ENCODE measurements at places on chromosomes 13 and 19. TPM values are rescaled to one million over a fixed set of nuclear protein-coding genes. Genes with fewer than 3 reads are reported as not detected.
A peak's percentile ranks its signal among the peaks of the same experiment; 100 is the strongest.

DACT3 gene
- total RNA-seq, result 0.32 TPM

SIGLEC6 gene
- not detected for total RNA-seq

DNA sequence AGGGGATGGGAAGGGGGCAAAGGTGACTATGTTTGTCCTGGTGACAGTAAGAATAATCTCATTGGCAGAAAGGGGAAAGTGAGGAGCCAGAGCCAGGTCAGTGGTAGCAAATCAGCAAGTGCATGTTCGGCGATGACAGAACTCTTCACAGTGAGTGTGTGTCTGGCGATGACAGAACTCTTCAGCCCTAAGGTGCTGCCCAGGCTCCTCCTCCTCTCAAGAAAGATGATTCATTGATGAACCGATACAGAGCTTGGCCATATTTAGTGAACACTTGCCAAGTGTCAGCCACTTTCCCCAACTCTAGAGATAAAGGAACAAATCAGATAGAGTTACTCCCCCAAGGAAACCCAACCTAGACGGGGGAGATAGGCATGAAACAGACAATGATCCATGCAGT lies 199.3 kb upstream of the UBL3 start:
- no peak for DNase-seq

FXYD3 gene
- total RNA-seq, result not detected

DNA sequence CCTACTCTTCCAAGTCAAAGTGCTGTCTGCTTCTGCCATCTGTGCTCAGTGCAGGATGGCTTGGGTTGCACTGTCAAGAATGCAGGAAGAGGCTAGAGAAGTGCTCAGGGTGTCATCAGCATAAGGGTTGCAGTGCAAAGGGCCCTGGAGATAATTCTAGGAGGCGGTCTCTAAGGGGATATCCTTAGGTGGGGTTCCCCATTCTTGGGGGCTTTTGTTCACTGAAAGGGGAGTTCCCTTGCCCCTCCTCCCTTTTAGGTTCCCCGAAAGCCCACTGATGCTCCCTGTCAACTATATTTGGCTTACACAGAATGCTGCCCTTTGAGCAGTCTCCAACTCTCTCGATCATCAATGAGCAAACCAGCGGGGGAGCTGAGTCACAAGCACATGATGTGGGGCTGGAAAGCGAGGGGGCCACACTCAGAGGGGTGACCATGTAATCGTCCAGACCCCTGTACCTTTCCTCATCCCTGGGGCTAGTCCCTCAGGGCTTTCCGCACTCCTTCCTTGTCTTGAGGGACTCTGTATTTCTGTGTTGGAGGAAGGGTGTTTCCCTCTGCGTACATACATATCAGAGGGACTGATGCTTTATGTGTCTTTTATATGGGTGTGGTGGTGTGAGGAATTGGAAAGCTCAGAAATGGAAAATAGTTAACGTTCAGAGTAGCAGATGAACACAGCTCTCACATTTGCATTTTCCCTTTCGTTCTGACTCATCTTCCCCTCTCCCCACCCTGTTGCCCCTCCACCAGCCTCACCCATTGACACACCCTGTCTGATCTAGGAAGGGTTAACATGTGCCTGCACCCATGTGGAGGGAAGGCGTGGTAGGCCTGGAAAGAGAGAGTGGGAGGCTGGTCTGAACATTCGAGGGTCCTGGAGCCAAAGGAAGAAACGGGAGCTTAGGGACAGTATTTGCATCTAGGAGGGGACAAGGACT lies 6.7 kb downstream of the ZBTB32 start:
- no peak for DNase-seq

RNF113B gene
- total RNA-seq, result not detected

DNA sequence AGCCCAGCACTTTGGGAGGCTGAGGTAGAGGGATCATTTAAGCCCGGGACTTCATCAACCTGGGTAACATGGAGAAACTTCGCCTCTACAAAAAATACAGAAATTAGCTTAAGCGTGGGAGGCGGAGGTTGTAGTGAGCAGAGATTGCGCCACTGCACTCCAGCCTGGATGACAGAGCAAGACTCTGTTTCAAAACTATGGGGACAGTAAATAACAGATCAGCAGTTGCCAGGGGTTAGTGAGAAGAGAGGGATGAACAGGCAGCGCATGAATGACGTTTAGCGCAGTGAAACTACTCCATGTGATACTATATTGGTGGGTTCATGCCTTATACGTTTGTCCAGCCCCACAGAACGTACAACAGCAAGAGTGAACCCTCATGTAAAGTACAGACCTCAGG lies 7.1 kb upstream of the ICAM3 start:
- DNase-seq, result no peak

ZFR2 gene
- total RNA-seq, result 2.0 TPM

- no peak for DNase-seq
These were observed 37.3 kb downstream of the ENOX1 start for GRCh38 chr13:43749503-43749902.

- no peak for DNase-seq
These were observed 6.1 kb upstream of the GGACT start for GRCh38 chr13:100594731-100595130.

VAV1 gene
- total RNA-seq, result 54.9 TPM

SPTBN4 gene
- 0.43 TPM for total RNA-seq

DNA sequence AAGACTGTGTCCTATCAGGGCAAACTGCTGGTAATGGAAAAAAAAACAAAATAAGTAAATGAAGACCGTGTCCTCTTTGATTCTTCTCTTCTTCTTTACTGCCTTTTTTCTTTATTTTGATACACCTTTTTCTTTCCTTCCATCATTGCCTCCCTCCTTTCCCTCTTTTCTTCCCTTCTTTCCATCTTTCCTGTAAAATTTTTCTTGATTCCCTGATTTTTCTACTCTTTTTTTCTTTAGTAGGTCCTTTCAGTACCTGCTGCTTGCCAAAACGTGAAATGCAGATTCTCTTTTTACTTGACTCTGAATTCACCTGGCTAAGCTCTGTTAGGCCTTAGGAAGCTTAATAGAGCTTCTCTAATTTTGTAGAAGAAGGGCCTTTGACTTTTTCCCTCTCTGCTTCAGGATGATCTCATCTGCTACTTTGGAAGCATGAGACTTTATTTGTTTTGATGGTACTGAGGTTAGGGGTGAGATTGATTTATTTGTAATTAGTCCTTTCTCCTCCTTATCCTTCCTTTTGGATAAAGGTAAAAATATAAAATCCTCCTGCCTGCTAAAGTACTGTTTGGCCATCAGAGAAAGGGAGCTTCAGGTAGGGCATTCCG lies 19.2 kb downstream of the LSM14A start:
- DNase-seq, result no peak

DNA sequence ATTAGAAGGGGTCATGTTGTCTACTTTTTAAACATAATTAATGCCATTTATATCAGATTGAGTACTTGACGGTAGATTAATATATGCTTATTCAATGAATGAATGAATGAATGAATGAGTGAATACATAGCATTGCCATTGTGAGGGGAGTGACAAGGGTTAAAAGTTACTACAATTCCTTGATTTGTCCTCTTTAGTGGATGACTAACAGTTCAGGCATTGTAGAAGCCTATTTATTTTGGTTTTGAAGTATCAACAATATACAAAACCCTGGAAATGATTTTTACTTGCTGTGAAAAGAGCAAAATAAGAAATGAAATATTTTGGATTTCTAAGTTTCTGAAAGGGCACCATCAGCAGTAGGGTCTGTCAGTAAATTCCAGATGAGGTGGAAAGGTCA lies 122.7 kb downstream of the CYSLTR2 start:
- no peak for DNase-seq

- no peak for DNase-seq
These were observed 10.7 kb downstream of the LILRA5 start for GRCh38 chr19:54302257-54302656.

DNA sequence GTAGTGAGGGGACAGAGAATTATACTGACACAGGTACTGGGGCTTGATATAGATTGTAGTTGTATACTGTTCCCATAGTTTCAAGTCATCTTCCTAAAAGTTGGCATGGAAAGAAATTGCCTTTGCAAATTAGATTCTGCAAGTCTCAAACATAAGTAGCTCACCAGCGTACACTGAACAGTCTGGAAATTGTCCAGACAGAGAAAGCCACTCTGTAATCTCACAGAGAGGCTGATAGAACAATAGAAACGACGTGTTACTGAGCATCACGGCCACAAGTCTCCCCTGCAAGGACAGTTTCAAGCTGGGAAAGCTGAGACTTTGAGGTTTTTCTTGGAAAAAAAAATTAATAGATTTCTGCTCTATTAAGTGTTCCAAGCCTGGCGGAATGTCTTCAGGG lies 228.6 kb downstream of the DNAJC15 start:
- DNase-seq, result no peak

GRCh38 chr19:45125975-45126493 lies 33.1 kb downstream of the PPP1R37 start:
- peak; percentile 58 for DNase-seq

GRCh38 chr13:101018720-101019119 lies 344.1 kb upstream of the TMTC4 start:
- no peak for DNase-seq

- DNase-seq, result no peak
These were observed 15.8 kb downstream of the BRD4 start for GRCh38 chr19:15316498-15316897.

DZIP1 gene
- total RNA-seq, result 8.6 TPM

ZNF90 gene
- total RNA-seq, result 0.41 TPM

GRCh38 chr19:17526922-17527321 lies 15.5 kb downstream of the PGLS start:
- DNase-seq, result no peak

ALG5 gene
- 52.0 TPM for total RNA-seq

- no peak for DNase-seq
These were observed 692 bp downstream of the SULT2B1 start for GRCh38 chr19:48552406-48553322.

NPHS1 gene
- total RNA-seq, result not detected

HOMER3 gene
- total RNA-seq, result 23.9 TPM

IGFL2 gene
- total RNA-seq, result 0.45 TPM

GRCh38 chr19:17575871-17576757 lies 20.7 kb downstream of the COLGALT1 start:
- DNase-seq, result peak; percentile 31

DNA sequence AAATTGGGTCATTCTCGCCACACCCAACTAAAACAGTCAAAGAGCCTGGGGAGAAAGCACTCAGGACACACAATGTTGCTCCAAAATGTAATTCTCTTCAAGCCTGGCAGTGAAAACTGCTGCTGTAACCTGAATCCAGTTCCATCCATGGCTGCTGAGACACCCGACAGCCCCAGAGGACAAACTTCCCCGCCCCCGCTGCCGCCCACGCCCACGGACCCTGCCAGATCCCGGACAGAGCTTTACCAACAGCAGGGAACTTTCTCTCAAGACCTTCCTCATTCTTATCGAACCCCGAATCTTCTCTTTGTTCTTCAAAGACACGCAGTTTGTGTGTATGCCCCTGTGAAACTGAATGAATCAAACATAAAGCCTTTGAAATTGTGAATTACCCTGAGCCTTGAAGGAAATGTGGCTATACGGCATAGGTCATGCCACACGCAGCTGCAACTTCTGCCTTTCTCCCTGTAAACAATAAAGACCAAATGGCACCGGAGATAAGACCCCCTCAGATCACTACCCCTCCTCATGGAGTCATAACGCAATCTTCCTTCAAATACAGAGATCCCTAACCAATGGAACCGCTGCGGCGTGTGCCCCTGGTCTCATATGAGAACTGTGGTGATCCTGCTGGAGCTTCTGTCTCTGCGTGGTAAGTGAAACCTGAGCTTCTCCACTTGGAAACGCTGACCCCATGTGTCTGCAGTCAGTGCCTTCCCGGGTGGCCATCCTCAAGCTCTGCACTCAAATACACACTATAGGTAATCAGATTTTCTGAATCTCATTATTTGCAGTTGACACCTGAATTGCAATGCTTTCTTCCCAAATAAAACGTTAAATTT lies 4.8 kb upstream of the LAMP1 start:
- DNase-seq, result peak; percentile 25

DNA sequence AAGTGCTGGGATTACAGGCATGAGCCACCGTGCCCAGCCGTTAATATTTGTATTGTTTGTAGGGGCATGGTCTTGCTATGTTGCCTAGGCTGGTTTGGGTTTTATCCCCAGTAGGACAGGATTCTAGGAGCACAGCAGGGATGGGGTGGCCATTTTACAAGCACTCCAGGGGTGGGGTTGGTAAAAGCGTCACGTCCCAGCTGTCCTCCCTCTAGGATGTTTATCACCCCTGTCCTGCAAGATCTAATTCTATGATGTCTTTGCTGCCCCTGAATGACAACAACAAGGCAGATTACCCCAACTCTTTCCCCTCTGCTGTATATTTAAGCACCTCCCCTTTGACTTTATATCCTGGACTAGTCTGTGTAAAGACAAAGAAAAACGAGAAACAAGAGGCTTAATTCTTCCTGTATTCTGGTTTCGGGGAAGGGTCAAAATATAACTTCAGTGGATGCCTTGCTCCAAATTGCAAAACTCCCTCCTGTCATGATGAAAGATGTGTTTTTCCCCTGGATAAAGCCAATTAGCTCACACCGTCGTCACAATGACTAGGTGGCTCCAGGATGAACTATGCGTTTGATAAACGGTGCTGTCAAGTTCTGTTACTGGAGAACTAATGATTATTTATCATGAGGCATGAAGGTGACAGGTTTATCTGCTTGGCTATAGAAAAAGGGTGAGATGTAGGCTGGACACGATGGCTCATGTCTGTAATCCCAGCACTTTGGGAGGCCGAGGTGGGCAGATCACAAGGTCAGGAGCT lies 27.8 kb upstream of the OR1M1 start:
- no peak for DNase-seq

RCBTB1 gene
- total RNA-seq, result 18.4 TPM

UFM1 gene
- total RNA-seq, result 87.9 TPM

LILRB5 gene
- total RNA-seq, result not detected

ANGPTL8 gene
- not detected for total RNA-seq

DNA sequence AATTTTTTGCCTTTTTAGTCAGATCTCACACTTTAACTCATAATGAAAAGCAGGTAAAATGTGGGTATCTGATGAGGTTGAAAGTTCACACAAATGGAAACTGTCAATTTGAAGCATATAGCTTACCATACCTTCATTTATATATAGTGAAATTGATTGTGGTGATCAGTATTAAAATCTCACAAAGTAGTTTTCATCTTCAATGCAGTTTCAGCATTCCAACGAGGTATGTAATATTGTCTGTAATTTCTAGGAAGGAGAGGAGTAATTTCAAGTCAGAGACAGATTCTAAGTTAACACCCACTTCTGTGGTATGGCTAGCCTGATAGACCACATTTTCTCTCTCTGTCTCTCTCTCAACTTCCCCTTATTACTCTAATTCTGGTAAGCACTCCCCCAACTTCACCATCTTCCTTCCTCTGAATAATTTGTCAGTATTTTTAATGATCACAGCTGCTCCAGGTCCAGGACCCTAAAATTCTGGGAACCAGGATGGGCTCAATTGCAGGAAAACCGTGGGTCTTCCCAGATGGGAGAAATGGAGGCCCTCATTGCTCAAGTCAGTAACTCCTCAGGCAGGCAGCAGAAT lies 455.7 kb downstream of the FGF9 start:
- no peak for DNase-seq

DNA sequence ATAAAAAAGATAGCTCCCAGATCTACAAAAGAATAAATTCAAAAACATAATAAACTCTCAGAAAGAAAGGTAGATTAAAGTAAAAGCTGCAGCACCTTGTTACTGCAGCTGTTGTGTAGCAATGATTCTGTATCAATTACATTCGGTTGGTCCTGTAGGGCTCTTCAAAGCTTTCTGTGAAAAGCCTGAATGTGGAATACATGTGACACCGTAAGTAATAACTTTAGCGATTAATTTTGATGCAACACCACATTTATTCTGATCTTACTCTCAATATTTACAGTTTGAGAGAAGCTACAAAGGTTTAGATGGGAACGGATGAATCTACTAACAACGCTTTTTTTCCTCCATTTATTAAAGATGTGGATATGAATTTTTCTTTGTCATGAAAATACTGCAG lies 279.2 kb downstream of the DACH1 start:
- no peak for DNase-seq

GRCh38 chr19:33383720-33384292 lies 10.3 kb downstream of the CEBPG start:
- no peak for DNase-seq

Data from A673 (cell line).